Natural killer cell treated with Interleukin-12 subunit alpha and Interleukin-12 subunit beta and Interleukin-15 and Interleukin-18, amount 100 ng/mL, for 72 hours (primary cell): ENCODE measurements at places on chromosomes 11 and 22.

DNA sequence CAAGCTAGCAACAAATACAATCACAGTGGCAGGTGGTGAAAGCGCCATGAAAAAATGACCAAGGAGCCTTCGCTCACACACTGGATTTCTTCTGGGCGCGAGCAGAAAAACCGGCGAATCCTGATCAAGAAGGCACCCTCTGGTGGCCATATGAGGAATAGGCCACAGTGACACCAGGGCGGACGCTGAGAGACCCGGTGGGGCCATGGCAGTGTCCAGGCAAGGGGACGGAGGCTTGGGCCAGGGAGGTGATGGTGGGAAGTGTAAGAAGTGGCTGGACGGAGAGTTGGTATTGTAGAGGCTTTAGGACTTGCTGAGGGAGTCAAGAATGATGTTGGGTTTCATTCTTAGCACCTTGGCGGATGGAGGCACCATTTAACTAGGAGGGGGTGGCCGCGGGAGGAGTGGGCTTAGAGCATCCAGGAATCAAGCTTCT is 16.9 kb upstream of the RAC2 start:
- peak; percentile 77 for DNase-seq
- H3K27me3 ChIP-seq = no peaks in the 10 kb centered on the region
- peak overlapping the region; percentile 49 for H3K27ac ChIP-seq
- peaks cover 25% of the 10 kb centered on the region for H3K4me1 ChIP-seq

DNA sequence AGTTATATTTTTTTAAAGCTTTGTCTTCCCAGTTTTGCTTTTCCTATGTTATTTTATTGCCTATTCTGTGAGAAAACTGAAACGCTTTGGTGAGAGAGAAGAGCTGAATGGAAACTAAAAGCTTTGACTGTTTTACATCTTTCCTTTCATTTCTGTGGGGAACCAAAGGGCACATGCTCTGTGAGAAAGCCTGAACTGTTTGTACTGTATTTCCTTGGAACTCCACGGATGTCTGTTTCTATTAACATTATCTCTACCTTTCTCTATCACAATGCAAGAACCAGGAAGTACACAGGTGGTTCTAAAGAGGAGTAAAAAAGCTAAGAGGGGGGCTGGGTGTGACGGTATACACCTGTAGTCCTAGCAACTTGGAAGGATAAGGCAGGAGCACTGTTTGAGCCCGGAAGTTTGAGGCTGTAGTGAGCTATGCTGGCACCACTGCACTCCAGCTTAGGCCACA is 43.8 kb downstream of the CELF1 start:
- H3K4me1 ChIP-seq = peaks cover 48% of the 10 kb centered on the region
- H3K27ac ChIP-seq = peak overlapping the region; percentile 80
- peak overlapping the region; percentile 11 for H3K4me3 ChIP-seq

DNA sequence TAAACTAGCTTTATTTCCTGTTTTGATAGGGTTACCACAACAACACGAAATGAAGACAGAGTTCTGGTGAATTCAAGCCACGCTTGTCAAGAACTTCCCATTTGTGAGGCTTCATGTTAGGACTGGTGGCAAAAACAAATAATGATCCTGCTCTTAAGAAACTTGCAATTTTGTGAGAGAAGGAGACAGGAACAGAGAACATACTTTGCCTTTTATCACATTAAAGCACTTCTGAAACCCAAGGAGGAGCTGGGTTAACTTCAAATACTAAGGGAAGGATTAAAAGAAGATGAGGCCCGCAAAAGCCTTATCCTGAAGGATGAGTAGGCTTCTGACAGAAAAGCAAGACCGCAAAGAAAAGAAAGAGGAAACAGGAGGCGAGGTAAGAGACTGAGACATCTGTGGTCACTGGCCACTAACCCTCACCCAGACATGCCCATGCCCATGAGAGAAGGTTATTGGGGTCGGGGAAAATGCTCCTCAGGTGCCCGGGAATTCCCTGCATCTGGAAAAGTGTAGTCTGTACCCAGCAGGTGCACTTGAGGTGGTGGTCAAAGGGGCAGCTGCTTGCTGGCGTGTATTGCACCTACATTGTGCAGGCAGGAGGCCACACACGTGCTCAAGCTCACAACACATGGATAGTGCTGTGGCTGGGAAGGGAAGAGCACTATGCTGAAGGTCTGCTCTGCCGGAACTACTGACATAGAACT is 50.5 kb downstream of the MAPK1 start:
- H3K4me1 ChIP-seq = peaks cover 63% of the 10 kb centered on the region
- DNase-seq = peak; percentile 71
- H3K4me3 ChIP-seq = peak overlapping the region; percentile 92
- H3K36me3 ChIP-seq = peaks cover 6% of the 10 kb centered on the region
- H3K27ac ChIP-seq = peak overlapping the region; percentile 96
- no peaks in the 10 kb centered on the region for H3K27me3 ChIP-seq

- no peak overlapping the region for H3K4me3 ChIP-seq
- DNase-seq = no peak
- no peaks in the 10 kb centered on the region for H3K27me3 ChIP-seq
- H3K36me3 ChIP-seq = no peaks in the 10 kb centered on the region
- no peaks in the 10 kb centered on the region for H3K4me1 ChIP-seq
Observed at GRCh38 chr11:132648851-132649250, 883.5 kb downstream of the OPCML start.

DNA sequence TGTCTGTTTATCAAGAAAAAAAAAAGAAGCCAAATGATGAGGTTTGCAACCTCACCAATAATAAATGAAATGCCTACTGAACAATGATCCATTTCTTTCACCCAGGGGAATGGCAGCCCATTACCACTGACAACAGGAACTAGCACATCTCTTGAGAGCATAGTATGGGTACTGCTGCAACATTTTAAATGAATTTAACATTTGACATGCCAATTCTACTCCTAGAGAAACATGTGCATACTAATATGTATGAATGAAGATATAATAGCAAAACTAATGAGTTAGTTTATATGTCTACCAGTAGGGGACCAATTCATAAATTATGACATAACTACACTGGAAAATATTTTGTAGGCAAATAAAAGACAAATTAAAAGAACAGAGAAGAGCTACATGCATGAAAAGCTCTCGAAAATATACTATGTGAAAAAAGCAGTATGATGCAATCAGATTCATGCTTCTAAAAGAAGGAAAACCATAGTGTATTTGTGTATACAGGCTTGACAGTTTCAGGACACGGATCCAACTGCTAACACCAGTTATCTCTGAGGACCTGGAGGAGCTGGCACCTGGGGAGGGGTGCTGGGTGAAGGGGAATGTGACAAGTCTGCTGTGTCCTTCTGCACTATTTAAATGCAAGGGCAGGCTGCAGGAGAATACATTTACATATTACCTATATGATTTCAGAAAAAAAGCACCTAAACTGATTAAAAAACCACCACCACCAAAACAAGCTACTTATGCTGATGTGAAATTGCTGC is 6.9 kb downstream of the SMCO4 start:
- H3K4me1 ChIP-seq = peaks cover 43% of the 10 kb centered on the region
- no peak overlapping the region for H3K27ac ChIP-seq
- no peak overlapping the region for H3K4me3 ChIP-seq
- H3K27me3 ChIP-seq = no peaks in the 10 kb centered on the region

DNA sequence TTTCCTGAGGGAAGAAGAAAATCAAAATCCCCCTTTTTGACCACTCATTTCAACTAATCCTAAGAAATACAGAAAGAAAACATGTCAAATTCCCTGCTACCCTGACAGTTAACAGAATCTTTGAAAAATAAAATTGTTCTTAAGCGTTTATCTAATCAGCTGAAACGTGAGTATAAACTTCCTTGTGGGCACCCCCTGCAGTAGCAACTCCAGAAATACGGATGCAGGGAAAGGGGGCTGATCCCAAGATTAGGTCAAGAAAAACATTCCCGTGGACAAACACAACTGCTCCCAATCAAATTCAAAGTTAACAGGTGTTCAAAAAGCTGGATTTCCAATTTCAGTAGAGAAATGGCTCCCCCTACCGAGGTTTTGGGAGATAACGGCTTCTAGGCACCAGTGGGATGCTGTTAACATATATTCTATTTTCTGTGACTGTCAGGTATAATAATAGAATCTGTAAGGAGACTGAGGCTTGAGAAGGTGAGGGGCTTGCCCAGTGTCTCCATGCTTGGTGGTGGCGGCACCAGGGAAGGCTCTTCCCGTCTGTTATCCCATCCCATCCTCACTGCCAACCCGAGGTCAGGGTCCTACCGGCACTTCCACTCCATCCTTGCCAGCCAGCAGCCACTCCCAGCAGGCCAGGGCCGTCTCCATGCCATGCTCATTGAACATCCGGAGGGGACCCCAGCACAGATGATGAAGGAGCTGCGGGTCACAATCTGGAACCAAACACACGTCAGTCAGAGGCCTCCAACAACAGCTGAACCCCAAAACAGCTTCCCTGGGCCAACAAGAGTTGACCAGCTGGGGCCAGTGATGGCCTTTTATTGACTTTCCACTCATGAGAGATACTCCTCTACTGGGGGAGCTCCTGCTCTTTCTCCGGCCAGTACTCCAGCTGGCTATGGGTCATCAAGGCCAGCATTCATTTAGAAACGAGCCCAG is 32.0 kb upstream of the SERPIND1 start:
- H3K36me3 ChIP-seq = peaks cover 16% of the 10 kb centered on the region
- H3K4me1 ChIP-seq = peaks cover 3% of the 10 kb centered on the region
- H3K27me3 ChIP-seq = no peaks in the 10 kb centered on the region
- DNase-seq = no peak
- no peak overlapping the region for H3K27ac ChIP-seq

DNA sequence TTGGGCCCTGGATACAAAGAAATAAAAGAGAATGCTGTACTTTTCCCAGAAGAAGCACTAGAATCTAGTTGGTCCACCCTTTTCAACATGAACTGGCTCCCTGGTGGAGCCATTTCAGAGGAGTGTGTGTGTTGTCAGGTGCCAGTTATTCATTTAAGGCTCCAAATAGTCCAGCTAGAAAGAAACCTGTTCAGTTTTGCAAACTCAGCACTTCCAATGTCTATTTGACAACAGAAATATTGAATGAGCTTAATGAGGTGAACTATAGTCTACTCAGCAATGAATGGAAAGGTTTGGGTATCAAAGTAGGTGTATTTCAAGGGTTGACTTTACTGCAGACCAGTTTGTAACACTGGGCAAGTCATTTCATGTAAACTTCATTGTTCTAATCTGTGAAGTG is 2.1 kb downstream of the OR8D1 start:
- no peaks in the 10 kb centered on the region for H3K4me1 ChIP-seq
- H3K36me3 ChIP-seq = peaks cover 3% of the 10 kb centered on the region
- H3K27me3 ChIP-seq = peaks cover 5% of the 10 kb centered on the region
- DNase-seq = no peak

DNA sequence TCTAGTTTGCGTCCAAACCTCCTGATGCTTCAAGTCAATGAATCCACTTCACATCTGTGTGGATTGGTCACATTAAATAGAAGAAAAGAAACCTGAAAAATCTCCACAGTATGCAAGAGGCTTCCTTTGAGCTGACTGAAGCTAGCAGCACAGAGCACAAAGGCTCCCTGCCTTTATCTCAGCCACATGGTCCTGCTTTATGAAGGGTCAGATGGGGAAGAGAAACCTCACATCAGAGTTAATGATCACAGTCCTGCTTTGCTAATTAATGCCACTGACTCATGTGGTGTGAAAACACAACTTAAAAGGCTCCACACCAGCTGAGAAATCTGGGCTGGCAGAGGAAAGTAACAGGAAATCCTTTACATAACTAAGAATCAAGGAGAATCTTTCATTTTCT is 1291.0 kb downstream of the LRRC4C start:
- no peaks in the 10 kb centered on the region for H3K4me1 ChIP-seq
- H3K27me3 ChIP-seq = no peaks in the 10 kb centered on the region
- no peak for DNase-seq
- no peak overlapping the region for H3K27ac ChIP-seq
- no peak overlapping the region for H3K4me3 ChIP-seq
- H3K36me3 ChIP-seq = no peaks in the 10 kb centered on the region

DNA sequence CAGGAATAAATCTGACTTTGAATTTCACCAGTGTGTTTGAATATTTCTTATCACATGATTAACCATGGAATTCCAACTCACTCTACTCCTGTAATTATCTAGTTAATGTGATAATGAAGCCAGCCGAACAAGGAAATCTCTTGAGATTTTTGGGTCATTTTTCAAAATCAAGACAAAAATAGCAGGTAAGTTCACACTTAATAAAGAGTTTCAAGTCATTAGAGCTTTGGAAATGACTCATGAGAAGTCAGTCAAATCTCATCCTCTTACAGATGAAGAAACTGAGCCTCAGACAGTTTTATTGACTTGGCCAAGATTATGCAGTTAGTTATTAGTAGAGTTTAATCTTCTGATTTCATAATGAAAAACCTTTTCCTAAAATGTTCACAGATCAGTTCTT is 148.8 kb downstream of the ARHGAP42 start:
- no peaks in the 10 kb centered on the region for H3K4me1 ChIP-seq
- no peak for DNase-seq
- H3K36me3 ChIP-seq = no peaks in the 10 kb centered on the region
- no peak overlapping the region for H3K4me3 ChIP-seq

GRCh38 chr22:38202437-38203089 is 769 bp downstream of the MAFF start:
- H3K36me3 ChIP-seq = no peaks in the 10 kb centered on the region
- H3K27ac ChIP-seq = peak overlapping the region; percentile 86
- H3K4me3 ChIP-seq = peak overlapping the region; percentile 78
- peaks cover 45% of the 10 kb centered on the region for H3K4me1 ChIP-seq

DNA sequence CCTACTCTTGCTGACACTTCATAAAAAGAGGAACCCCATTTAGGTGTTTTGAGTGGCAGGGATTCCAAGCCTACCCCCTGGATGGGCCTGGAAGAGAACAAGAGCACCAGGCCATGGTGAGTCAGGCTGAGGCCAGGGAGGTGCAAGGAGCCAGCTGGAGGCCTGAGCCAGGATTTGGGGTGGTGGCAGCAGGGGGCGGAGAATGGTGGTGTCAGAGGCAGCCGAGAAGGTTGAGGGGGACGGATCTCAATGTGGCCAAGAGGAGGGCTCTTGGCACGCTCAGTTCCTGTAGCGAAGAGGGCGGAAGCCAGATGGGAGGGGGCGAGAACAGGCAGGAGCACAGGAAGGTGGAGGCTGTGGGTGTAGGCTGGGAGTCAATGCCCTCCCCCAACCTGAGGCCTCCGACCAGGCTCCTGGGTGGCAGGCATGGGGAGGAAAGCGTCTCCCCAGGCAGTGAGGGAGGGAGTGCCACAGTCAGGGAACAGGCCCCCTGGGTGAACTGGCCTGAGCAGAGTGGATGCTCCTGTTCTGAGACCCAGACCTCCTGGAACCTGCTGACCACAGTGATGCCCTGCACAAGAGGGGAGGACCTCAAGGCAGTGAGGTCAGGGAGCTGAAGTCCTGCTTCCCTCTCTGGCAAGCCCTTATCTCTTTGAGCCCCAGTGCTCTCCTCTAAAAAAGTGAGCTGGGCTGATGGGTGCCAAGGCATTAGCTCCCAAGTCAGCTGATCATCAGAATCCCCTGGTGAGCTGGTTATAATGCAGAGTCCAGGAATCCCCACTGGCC is 13.9 kb downstream of the RTN4RL2 start:
- no peak overlapping the region for H3K27ac ChIP-seq
- peaks cover 23% of the 10 kb centered on the region for H3K4me1 ChIP-seq
- H3K4me3 ChIP-seq = peak overlapping the region; percentile 65
- no peak for DNase-seq
- H3K36me3 ChIP-seq = no peaks in the 10 kb centered on the region
